ENCODE measurements at places on chromosomes 6 and 20.
A peak's percentile ranks its signal among the peaks of the same experiment; 100 is the strongest.

DNA sequence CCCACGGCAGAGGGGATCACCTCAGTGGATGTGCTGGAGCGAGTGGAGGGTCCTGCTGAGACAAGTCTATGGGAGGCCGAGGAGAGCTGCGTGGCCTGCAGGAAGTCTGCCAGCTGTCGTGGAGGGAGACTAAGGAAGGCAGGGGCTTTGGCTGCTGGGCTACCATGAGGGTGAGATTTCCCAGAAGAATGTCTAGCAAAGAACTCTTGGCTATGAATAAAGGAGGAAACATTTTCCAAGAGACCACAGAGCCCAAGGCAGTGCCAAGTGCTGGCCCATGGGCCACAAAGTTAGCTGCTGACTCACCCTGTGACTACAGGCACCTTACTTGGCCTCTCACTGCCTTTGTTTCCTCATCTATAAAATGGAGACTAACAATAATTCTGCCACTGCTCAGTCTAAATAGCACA, 73.4 kb downstream of the PRDM1 start:
- DNase-seq: peak; percentile 76

DNA sequence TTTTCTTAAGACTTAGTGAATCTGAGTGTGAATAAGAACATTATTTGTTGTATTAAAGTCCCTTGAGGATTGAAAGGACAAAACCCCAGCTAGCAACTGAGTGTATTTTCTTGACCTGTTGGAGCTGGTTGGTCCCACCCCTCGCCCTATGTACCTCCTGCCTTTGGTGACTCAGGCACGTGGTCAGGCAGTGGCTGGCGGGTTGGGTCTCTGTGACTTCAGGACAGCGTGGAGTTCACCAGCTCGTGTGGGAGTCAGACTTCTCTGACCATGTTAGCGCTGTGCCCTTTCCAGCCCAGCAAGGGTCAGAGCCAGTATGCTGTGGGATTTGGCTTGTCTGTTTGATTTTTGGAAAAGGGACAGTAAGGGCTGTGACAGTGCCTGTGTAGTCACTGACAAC, 93.7 kb downstream of the SSR1 start:
- no peak for DNase-seq

GRCh38 chr20:4227085-4227821, 211.9 kb upstream of the RNF24 start:
- no peak for DNase-seq

DNA sequence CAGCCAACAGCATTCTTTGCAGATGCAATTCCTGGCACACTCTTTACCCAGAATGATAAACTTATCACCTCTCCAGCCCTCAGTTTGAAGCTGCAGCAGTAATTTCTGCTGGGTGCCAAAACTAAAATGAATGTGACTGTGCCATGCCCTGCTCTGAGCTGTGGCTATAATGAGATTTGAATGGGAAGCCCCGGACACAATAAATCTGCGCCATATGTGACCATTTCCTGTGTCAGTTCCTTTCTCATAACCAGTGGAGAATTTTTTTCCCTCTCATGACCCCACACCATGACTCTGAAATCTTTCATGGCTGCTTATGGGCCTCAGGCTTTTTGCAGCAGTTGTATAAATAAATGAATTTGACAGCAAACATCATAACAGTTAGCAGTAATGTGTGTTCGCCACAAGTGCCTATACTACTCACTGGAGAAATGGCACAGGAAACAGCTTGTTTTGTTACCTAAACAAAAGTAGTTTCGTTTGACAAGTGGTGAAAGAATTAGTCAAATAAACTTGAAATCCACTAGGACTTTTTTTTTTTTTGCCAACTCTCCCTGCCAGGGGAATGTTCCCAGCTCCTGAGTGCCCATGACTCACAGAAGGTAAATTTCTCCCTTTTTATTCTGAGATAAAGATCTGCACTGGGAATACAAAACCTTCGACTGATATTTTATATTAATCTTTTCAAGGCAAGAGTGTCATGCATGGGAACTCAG, 408.4 kb downstream of the PKHD1 start:
- DNase-seq: no peak

DNA sequence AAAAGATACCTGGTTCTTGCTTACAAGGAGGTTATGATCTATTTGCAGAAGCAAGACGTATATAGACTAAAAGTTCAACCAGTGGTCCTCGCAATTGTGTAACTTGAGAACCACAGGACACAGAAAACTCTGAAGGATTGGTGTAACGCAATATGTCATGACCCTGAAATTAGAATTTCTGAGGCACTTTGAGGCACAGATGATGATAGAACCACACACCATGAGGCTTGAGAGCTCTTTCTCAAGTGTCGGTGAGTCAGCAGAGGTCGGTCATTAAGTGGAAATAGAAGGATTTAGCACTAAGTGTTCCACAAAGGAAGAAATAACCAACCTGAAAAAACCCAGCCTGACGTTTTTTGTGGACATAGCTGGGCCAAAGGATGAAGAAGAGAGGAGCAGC, 15.3 kb upstream of the CCN2 start:
- no peak for DNase-seq

- peak; percentile 89 for DNase-seq
These were observed 21.5 kb downstream of the OR2B2 start for GRCh38 chr6:27890445-27891319.

DNA sequence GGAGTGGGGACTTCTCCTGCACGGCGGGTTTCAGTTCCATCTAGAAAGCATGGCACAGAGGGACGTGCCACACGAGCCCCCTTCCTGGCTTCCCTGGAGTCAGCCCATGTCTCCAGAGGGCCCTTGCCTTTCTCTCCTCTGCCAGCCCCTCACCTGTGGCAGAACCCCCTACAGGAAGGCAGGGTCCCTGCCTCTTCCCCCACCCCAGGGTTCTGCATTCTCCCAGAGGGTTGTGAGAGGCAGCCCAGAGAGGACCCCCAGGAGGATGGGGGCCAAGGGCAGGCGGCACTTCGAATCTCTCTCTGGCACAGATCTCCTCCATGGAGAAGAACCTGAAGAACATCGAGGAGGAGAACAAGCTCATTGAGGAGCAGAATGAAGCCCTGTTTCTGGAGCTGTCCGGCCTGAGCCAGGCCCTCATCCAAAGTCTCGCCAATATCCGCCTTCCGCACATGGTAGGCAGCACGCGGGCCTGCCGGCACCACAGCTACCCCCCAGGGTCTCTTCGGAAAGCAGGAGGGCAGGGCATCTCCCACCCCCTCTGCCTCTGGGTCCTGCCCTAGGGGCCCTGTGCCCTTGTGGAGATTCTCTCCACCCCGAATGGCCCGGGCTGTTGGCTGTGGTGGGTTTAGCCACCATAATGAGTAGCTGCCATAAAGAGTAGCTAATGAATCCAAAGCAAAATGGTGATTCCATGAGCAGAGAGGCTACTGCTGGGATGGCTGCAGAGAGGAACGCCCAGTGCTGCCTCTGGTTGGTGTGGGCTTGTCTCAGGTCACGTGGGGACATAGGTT, 15.9 kb upstream of the PCMTD2 start:
- DNase-seq: no peak

DNA sequence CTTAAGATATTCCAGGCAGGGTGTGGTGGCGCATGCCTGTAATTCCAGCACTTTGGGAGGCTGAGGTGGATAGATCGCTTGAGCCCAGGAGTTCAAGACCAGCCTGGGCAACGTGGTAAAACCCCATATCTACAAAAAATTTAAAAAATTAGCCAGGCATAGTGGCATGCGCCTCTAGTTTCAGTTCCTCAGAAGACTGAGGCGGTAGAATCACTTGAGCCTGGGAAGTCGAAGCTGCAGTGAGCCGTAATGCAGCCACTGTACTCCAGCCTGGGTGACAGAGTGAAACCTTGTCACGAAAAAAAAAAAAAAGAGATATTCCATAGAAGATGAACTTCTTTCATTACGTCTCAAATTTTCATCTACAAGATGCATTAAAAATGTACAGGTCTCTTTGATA, 46.7 kb upstream of the ISM1 start:
- DNase-seq: no peak

DNA sequence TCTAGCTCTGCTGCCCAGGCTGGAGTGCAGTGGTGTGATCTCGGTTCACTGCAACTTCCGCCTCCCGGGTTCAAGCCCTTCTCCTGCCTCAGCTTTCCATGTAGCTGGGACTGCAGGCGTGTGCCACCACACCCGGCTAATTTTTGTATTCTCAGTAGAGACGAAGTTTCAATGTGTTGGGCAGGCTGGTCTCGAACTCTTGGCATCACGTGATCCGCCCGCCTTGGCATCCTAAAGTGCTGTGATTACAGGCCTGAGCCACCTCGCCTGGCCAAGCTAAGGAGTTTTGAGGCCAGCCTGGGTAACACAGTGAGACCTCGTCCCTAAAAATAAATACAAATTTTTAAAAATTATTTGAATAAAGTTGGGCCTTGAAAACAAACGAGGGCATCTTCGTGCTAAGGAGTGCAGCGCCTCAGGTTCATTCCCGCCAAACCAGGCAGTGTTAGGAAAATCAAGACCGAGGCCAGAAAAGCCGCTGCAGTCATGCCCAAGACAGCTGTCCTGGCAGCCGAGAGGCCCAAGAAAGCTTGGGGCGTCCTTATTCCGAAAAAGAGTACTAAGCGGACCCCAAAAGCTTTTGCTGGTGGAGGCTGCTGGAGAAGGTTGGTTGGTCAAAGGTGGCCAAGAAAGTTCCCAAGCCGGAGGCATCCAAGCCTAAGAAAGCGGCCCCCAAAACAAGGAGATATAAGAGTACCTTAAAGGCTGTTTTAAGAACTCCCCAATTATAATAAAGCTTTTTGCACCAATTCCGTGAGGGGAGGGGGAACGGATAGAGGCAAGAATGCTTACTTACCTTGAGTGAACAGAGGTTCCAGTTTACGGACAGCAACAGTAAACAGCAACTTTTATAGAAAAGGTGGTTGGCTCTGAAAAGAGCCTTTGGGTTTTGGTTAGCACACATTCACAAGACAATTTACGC, 109.0 kb downstream of the HFE start:
- DNase-seq: no peak

- DNase-seq: no peak
These were observed 275.1 kb upstream of the CDH4 start for GRCh38 chr20:60976913-60977312.

- DNase-seq: no peak
These were observed 133.5 kb upstream of the CLDN20 start for GRCh38 chr6:155130161-155130853.

DNA sequence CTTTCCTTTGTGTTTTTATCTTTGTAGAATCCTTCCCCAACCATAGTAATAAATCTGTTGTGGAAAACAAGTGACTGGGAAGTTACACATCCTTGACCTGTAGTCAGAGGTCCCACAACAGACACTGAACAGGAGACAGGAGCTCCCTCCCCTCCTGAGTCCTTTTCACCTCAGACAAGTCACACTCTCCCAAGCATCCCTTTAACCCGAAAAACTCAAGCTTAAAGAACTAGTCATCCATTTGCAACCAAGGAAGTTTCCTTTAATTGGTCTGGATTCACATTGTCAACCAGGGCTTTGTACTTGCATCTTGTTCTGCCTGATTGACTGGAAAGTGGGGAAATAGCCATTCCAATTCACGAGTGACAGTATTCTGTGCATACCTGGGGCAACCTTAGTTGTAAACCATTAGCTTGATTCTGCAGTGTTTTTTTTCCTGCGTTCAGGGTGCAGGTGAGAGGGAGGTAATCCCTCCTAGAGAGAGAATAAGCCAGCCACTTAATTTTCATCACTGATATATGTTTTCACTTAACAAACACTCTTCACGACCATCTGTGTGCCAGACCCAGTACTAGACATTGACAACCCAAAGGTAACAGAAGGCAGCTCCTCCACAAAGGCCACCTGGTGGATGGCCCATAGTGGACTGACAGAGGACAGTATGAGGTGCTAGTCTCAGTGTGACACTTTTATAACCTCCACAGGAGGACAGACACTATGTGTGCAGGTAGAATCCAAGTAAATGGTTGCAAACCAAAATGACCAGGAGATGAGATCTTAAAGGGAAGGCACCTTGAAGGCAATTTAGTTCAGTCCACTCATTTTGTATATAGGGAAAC, 112.4 kb downstream of the SLX4IP start:
- no peak for DNase-seq

DNA sequence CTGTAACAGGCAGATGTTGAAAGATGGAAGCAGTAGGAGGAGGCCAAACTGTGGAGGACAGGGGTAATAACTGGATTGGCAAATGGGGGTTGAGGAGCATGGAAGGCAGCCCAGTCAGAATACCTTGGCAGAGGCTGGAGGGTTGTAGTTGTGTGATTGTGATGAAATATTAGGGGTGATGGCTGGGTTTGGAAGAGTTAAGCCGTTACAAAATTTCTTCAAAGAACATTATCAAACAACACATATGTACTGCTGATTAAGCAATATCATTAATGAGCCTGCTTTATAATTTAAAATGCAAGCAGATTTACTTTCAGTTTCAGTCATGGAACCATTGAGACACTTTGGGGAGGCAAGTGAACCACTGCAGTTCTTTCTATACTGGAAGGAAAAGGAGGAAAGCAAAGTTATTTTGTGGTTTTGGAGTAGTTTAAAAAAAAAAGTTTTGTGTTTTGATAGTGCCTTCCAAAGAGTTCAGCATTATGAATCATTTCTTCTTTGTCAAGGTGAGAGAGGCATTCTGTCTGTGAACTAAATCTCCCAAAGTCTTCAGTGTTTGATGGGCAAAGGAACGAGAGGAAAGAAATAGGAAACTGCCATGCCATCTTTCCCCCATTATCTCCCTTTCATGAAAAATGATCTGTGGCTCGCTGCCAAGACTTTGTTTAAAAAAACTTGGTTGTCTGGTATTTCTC, 20.7 kb downstream of the FOXO3 start:
- DNase-seq: peak; percentile 83

GRCh38 chr6:48985025-48985424, 478.0 kb downstream of the MMUT start:
- no peak for DNase-seq

- DNase-seq: no peak
These were observed 114.4 kb upstream of the MAP3K7 start for GRCh38 chr6:90701146-90701781.

- DNase-seq: no peak
These were observed 132.7 kb downstream of the TSHZ2 start for GRCh38 chr20:53104884-53105283.

DNA sequence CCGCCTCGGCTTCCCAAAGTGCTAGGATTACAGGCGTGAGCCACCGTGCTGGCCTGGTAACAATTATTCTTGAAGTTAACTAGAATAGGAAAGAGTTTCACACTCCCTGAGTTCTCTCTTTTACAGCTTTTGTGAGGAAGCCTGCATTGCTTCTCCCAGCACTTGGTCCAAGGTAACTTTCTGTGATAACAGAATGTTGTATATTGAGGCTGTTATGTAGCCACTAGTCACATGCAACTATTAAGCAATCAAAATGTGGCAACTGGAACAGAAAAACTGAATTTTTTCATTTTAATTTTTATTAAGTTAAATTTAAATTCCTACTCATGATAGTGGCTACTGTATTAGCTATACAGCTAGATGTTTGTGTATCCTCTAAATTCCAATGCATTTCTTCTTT, 2.5 kb downstream of the TRIM38 start:
- no peak for DNase-seq

DNA sequence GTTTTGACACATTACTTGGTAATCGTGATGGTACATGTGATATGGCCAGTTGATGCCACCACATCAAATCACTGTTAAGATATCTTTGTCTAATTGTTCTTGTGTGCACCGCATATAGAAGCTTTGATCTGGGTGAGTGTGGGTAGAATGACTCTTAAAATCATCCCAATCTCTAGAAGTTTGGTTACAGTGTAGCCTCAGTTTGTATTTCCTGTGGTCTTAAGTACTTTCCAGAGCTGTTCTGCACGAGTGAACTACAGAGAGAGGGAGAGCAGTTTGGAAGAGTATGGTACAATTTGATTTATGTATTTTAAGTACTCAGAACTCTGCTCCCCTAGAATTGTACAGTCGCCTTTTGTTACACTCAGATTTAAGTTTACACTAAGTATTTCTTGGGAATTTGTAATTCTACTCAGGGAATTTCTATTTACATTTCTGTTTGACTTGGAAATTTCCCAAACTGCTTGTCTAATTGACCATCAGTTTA, 37.5 kb downstream of the SNX9 start:
- DNase-seq: no peak
